Activated T-helper 1 cell treated with Interleukin-2 at 50 U/mL for 16 hours (primary cell): ENCODE measurements at places on chromosomes 16 and 17.

- DNase-seq, result no peak
Observed at GRCh38 chr17:70780031-70780430, 610.7 kb downstream of the KCNJ2 start.

GRCh38 chr17:77427391-77427991, 286.7 kb downstream of the SEC14L1 start:
- no peak for DNase-seq

DNA sequence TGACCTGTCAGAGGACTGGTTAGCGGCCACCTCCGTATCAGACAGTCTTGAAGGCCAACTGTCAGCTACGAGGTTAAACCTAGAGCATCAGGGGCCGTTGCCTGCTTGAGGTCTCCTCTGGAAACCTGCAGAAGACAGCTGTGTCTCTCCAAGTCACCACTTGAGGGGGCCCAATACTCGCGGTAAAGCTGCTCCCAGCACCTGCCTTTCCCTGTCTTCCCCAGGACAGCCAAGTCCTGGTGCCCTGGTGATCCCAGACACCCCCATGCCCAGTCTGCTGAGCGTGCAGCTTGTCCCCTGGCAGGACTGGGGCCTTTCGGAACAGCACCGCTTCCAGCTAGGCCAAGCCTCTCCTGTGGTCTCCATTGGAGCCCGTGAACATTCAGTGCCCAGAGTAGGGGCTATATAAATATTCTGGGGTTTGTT, 80.1 kb downstream of the DNAH17 start:
- peak; percentile 30 for DNase-seq

DNA sequence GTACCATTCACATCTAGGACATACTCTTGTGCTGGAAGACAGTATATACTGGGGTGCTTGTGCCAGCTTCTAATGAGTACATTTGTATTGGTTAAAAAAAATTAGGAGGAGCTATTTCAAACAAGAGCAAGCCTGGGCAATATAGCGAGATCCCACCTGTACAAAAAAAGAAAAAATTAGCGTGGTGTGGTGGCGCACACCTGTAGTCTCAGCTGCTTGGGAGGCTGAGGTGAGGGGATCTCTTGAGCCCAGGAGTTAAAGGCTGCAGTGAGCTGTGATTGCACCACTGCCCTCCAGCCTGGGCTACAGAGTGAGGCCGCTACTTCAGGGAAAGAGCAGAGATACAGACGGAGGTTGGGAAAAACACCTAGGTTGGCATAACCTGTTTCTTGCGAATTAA, 1.2 kb downstream of the MRTFB start:
- DNase-seq, result no peak

GRCh38 chr16:50887500-50888298, 145.8 kb downstream of the CYLD start:
- DNase-seq, result no peak
